ENCODE measurements at places on chromosomes 12 and 14.

DNA sequence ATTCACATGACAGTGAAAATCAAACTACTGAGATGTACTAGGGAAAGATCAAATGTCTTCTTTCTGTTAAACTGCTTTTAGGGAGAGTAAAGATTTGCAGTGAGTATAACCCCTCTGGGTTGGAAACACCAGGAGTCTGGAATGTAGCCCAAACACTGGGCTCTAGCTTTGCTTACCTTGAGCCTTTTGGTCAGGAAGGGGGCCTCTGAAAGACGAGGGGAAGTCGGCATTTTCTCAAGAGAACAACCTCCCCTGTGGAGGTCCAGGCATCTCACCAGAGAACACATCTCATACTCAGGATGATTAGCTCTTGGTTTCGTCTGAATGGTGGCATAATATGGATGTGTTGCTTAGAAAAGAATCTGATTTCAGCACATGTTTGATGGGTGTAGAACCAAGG is 169.0 kb downstream of the ZFP36L1 start:
- DNase-seq = no peak

- DNase-seq = no peak
Measured at GRCh38 chr14:103499709-103500108, 22.9 kb downstream of the CKB start.

GRCh38 chr12:14937689-14938088 is 648 bp downstream of the ERP27 start:
- DNase-seq = no peak

- DNase-seq = no peak
Measured at GRCh38 chr12:8907513-8907912, 6.8 kb upstream of the PHC1 start.

DNA sequence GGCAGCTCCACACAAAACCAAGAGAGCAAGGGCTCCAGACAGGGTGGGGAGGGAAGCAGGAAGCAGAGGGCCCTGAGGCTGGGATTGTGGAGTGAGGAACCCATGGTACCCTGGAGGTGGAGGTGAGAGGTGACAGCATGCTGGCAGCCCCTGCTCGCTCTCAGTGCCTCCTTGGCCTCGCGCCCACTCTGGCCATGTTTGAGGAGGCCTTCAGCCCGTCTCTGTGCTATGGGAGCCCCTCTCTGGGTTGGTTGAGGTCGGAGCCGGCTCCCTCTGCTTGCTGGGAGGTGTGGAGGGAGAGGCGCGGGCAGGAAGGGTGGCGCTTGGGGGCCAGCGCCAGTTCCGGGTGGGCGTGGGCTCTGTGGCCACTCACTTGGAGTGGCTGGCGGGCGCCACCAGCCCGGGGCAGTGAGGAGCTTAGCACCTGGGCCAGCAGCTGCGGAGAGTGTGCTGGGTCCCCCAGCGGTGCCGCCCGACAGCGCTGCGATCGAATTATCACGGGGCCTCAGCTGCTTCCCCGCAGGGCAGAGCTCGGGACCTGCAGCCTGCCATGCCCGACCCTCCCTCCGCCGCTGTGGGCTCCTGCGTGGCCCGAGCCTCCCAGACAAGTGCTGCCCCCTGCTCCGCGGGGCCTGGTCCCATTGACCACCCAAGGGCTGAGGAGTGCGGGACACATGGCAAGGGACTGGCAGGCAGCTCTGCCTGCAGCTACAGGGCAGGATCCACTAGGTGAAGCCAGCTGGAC is 196.0 kb downstream of the DACT1 start:
- no peak for DNase-seq

DNA sequence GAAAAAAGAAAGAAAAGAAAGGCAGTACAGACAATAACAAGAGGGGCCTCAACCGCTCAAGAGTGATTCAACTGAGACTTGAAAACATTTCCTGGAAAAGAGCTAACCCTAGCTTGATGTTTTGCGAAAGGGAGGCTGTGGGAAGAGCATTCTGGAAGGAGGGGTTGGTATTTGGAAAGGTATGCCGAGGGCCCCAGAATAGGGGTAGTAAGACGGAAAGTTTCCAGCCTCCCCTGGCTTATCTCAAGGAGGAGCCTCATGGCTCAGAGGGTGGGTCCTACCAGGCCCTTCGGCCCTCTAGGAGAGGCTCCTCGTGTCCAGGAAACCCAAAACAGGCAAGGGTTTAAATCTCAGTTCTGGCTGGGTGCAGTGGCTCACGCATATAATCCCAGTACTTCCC is 8.4 kb downstream of the RNU4-2 start:
- DNase-seq = no peak

DNA sequence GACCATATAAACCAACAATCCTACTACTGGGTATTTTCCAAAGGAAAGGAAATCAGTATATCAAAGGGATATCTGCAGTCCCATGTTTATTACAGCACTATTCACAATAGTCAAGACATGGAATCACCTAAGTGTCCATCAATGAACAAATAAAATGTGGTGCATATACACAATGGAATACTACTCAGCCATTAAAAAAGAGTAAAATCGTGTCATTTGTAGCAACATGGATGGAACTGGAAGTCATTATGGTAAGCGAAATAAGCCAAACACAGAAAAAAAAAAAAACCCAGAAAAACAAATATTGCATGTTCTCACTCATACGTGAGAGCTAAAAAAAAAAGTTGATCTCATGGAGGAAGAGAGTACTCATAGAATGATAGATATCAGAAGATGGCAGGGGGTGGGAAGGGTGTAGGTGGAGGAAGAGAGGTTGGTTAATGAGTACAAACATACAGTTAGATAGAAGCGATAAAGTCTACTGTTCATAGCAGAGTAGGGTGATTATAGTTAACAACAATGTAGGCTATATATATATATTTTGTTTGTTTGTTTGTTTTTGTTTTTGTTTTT is 49.3 kb downstream of the BCAT1 start:
- no peak for DNase-seq

- DNase-seq = no peak
Measured at GRCh38 chr12:57188090-57188425, 28.5 kb upstream of the NXPH4 start.

DNA sequence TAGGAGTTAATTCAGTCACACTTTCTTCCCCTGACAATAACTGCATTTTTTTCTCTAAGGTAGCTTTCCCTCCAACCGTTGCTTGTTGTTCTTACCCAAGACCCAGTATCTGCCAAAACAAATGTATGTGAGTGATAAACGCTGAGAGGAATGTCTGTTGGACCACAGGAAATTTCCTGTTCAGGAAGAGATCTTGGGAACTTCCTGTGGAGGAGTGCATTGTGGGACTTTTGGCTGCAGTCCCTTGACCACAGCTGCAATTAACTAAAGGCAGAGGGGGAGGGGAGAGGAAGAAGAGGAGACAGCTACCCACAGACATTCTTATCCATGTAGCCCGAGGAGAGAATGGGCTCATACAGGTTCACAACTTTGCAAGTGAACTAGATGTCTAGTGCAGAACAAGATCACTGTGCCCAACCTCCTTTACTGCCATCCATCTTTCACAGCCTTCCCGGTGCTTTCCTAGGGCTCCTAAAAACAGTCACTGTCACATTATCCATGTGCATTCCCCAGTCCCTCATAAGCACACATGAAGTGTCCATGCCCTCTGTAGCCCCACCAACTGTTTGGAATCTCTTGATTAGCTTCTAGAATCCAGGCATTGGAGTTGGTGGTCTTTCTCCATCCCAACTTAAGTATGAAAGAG is 149.5 kb downstream of the ETV6 start:
- peak; percentile 94 for DNase-seq

GRCh38 chr14:20262642-20263128 is 23.6 kb downstream of the OR11H4 start:
- DNase-seq = peak; percentile 0

DNA sequence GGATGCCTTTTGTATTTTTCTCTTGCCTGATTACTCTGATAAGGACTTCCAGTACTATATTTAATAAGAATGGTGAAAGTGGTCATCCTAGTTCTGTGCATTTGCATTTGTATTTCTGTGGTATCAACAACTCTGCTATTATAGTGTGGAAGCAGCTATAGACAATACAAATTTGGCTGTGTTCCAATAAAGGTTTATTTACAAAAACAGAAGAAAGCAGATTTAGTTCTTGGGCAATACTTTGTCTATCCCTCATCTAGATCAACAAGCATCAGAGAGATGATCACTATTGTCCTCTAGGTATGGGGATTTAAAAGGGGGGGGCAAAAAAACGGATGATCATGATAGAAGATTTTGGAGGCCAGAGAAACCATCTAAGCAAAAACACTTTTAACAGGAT is 19.1 kb upstream of the BTG1 start:
- DNase-seq = no peak

DNA sequence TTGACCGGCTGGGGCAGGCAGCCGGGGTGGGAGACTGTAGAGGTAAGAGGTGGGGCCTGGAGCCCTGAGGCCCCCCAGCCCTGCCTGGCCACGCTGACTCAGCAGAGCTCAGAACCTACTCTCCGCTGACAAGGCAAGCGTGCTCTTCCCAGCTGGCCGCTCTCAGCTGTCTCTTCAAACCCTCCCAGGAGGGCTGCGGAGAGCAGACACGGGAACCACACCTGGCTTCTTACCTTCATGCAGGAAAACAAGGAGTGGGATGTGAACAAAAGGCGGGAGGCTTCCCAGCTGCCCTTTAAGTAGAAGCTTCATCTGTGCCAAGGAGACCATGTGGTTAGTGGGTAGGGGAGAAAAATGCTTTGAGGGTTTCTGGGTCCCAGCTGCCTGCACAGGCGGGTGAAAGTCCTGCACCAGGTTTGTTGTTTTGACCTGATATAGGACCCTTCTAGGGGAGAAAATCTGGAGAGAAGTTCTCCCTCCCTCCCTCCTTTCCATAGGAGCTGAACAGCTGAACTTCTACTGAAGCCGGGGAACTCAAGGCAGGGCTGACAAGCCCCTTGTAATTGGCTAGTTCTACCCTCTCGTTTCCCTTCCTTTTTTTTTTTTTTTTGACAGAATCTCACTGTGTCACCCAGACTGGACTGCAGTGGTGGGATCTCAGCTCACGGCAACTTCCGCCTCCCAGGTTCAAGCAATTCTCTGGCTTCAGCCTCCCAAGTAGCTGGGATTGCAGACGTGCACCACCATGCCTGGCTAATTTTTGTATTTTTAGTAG is 12.8 kb upstream of the TESC start:
- no peak for DNase-seq

DNA sequence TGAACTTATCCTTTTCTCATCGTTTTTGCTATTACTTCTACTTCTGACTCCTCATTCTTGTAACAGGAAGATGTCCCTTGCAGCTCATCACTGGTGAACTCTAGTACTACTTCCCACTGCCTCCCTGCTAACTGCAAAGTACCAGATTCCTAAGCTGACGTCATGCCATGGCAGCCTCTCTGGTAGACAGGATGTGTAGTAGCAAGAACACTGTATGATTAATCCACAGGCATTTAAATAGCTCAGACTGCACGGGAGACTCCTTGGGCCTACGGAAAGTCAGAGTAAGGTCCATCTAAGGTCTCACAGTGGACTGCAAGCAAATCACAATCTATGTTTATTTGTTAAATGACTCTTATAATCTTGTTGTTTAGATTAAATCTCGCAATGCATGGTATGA is 43.5 kb downstream of the DNAI7 start:
- peak; percentile 98 for DNase-seq

- DNase-seq = no peak
Measured at GRCh38 chr14:102317564-102318248, 1.8 kb upstream of the ZNF839 start.

GRCh38 chr14:74658535-74659131 is 46.6 kb upstream of the LTBP2 start:
- DNase-seq = peak; percentile 60

DNA sequence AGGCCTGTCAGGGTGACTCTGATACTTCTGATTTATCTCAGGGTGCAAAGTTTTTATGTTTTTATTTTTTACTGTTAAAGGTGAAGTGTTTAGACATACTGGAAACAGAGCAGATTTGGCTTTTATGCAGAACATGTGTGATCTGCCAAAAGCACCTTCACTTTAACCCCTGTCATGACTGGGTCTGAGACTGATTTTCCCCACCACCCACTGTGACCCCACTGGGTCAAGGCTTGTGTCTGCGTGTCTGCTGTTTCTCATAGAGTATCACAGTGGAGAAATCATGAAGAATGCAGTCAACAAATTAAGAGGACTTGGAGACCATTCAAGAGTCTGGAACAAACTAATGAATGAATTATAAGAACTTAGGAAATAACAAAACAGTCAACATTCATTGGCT is 131.2 kb downstream of the SPTSSA start:
- no peak for DNase-seq

DNA sequence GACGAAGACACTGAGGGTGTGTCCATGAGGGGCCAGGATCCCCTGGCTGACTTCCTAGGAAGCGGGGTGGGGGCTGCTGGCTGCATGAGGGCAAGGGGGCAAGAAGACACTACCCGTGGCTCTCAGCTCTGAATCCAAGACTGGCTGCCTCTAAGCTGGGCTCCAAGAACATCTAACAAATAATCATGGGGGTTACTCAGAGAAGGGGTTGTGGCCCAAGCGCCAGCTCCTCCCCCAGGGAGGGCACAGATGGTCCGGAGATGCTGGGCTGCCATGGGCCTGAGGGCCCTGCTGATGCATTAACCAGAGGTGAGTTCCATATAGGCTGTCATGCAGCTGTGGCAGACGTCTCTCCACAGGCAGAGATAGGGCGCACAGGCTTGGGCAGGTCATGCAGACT is 14.3 kb downstream of the SYNDIG1L start:
- DNase-seq = no peak

DNA sequence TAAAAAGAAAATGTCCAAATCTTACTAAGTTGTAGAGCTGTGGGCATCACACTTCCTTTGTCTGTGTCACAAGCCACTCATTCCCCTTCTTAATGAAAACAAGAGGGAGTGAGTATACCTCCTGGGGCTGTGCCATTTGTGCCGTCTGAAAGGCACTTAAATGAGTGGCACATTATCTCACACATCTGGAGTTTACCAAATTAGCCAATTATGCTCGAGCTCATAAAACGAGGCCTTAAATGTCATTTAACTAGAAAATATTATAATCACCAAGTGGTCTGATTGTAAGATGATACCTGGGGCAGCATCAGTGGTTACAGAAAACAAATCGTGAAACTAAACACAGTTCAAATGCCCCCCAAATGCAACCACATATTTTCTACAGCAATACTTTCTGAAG is 146.1 kb downstream of the PAX9 start:
- no peak for DNase-seq

GRCh38 chr12:41629611-41630010 is 441.5 kb downstream of the PDZRN4 start:
- no peak for DNase-seq

DNA sequence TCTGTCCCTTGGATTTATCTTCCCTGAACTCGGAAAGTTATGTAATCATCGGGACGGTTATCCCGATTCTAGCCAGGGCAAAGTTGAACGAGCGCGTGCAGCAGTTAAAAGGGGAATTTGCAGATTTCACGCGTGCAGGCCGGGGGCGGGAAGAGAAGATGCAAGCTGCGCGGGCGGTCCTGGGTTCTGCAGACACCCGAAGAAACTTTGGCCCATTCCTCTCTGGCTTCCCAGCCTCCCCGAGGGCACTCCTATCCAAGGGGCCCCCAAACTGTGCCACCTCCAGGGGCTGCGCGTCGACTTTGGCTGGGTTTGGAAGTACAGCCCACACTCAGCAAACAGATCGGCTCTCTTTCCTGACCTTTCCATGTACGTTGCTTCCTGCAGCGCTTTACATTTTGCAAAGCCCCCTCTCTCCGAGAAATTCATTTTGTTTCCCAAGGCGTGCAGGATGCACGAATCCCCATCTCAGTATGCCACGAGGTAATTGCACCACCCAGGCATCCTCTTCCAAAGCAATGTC is 941 bp upstream of the PPP1CC start:
- DNase-seq = no peak

- DNase-seq = peak; percentile 93
Measured at GRCh38 chr12:10716704-10717315, 6.3 kb downstream of the YBX3 start.

- DNase-seq = no peak
Measured at GRCh38 chr12:109126784-109127183, 10.4 kb downstream of the ACACB start.

GRCh38 chr14:79583738-79584408 is 627.4 kb downstream of the DIO2 start:
- peak; percentile 86 for DNase-seq
